ENCODE measurements at places on chromosomes 3 and 15.

GRCh38 chr3:127817406-127817841 is 4.9 kb downstream of the MGLL start:
- DNase-seq: no peak

DNA sequence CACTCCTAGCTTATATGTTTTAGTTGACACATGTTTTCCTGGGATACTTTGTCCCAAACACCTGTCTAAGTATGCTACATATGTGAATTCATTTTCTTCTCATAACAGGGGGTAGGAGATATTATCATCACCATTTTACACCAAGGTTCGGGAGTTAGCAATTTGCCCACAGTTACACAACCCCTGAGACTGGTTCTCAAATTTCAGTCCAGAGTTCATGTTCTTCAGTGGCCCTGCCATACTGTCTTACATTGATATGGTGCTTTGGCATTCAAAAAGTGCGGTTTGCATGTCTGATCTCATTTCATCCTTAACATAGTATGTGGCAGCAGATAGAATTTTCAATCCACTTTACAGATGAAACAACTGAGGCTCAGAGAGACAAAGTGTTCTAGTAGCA is 38.4 kb downstream of the ROBO2 start:
- DNase-seq: no peak

GRCh38 chr3:72082776-72083462 is 298.0 kb upstream of the PROK2 start:
- no peak for DNase-seq

GRCh38 chr3:56189536-56189935 is 278.7 kb downstream of the ERC2 start:
- no peak for DNase-seq

DNA sequence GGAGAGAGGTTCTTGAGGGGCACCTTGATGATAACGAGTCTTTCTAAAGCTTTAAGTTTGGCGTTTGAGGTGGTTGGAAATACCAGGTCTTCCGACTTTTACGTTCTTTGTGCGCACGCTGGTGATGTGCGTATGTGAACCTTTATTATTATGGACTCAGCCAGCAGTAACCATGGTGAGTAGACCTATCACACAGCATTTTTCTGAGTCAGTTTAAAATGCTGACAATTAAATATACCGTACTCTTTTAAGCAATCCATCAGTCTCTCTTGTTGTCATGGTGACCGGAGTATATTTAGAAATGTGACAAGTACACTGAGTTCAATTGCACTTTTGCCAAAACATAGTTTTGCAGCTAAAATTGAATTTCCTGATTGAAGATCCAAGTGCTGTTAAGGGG is 172.2 kb downstream of the LPP start:
- DNase-seq: no peak

DNA sequence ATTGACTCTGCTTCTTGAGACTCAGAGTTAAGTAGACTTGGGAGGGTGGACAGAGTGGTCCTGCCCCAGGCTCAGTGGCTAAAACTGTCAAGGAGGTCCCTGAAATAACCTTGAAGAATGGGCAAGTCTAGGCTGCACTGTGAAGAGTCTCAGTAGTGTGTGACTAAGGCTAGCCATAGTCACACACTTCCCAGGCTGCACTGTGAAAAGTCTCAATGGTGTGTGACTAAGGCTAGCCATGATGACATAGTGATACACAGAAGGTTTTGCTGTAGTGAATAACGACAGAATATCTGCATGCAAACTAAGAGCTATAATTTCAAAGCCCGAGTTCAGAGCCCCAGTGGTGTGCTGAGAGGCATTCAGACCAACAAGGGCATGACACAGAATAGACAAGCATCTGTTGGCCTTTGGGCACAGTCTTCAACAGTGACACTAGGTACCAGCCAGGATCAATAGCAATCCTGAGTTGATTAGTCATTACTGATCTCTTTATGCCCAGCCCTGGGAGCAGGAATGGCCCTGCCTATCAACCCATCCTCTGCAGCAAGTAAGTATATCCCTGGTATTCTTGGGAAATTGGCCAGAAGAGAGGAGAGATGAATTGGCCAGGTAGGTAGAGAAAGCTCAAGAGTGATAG is 72.4 kb upstream of the BBX start:
- no peak for DNase-seq
